ENCODE measurements at places on chromosomes 12 and 14.

GRCh38 chr14:20989787-20990600 lies at the start of gene METTL17:
TSS of gene METTL17 (plus strand) at chr14:20989980. CDS start at chr14:20990003, 23 bp downstream.
- DNase-seq: peak; percentile 85

DNA sequence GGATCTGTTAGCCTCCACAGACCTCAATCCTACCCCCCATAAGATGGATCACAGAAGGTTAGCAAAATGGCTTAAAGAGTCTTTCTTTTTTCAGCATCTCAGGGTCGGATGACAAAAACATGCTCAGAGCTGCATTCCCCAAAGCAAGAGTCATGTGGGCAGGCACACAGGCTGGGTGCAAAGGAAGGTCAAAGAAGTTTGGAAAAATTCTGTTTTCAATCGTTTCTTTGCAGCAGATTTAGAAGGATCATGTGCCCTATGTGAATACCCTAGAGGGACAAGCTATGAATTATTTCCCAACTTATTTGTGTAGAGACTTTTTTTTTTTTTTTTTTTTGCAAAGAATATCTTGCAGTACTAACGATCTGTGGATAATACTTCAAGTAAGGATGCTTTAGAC lies 845.4 kb downstream of the VRK1 start:
- DNase-seq: no peak

- no peak for DNase-seq
Measured at GRCh38 chr12:131383291-131383690, 327.6 kb upstream of the SFSWAP start.

DNA sequence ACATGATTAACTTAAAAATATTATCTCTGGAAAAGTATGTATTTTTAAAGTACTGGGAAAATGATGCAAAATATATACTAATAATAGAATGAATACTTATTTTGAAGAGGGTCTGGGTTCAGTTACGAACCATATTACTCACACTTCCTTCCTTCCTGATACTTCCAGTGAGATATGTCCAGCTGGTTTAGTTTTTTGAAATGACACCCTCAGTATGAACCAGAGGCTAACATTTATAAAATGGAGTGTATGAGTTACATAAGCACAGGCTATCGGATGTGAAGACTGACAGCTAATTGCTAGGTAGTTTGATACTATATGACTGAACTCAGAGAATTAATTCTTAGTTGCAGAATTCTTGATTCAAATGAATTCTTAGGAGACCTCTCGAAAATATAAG lies 122.9 kb downstream of the OTOGL start:
- DNase-seq: no peak

GRCh38 chr12:96212456-96213375 lies 18.5 kb downstream of the ELK3 start:
- no peak for DNase-seq

DNA sequence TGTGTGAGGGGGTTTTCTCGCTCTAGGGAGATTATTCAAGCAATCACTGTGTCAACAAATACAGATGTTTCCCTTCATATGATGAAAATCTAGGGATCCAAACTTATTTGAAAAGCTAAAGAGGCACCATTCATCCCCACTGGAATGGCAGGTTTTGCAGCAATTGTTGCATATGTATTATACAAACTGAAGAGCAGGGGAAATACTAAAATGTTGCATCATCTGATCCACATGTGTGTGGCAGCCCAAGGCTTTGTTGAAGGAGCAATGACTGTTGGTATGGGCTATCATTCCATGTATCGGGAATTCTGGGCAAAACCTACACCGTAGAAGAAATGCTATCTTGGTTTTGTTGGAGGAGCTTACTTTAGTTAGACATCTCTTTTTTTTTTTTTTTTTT lies 4.1 kb upstream of the PRPF40B start:
- no peak for DNase-seq

DNA sequence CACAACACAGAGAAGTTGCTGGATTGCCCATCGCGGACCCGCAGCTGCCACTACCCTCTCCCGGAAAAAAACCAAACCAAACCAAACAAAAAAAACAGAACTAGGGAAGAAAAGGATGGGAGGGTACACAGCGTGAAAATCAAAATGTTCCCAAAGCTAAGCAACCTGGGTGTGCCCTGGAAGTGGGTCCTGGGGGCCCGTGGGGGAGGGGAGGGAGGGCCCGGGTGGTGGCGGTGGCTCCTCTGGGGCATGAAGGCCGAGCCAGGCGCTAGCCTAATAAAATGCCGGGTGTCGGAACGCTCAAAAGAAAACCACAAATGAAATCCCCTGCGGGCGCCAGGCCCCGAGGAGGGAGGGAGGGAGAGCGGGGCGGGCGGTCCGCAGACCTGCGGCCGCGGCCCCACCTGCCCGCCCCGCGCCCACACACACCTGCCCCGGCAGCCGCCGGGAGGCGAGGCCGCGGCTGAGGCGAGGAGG lies 787 bp downstream of the HECTD4 start:
- DNase-seq: no peak

GRCh38 chr12:94571556-94571955 lies 78.8 kb downstream of the TMCC3 start:
- no peak for DNase-seq

- DNase-seq: no peak
Measured at GRCh38 chr14:64208981-64209380, 85.2 kb downstream of the ESR2 start.

DNA sequence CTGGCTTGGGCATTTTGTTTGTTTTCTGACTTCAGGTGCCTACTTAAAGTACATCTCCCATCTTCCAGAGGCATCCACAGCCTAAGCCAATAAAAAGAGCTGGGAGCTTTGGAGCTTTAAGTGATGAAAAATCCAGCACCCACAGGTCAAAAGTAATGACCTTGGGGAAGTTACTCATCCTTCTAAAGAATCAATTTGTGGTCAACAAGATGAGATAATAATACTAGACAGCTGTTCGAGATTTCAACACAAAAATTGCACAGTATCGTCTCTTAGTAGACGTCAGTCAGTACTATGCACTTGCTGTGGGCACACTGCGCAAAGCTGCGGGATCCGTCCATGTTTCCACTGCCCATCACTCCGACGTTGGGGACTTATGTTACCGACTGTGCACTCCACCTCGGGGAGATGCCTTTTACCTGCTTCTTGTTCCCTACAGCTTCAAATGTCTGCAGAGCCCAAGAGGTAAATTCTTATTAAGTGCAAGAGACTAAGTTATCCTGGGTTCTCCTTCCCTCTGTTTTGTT lies 1.3 kb downstream of the ST8SIA1 start:
- no peak for DNase-seq

DNA sequence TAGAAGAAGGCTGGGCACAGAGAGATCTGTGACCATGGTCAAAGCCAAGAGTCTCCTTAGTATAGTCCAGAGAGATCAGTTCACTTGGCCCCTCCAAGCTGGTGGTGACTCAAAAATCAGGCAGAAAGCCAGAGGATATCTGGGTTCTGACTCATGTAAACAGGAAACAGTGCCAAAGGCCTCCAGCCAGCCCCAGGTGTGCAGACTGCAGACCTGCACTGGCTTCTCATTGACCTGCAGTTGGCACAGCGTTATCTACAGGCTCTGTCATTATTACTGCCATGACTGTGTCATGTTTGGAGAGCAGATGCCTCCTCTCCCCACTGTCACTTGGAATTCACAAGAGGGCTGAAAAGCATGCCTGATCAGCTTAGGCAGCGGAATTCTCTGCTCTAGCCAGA lies 295.7 kb upstream of the PRKD1 start:
- DNase-seq: no peak

DNA sequence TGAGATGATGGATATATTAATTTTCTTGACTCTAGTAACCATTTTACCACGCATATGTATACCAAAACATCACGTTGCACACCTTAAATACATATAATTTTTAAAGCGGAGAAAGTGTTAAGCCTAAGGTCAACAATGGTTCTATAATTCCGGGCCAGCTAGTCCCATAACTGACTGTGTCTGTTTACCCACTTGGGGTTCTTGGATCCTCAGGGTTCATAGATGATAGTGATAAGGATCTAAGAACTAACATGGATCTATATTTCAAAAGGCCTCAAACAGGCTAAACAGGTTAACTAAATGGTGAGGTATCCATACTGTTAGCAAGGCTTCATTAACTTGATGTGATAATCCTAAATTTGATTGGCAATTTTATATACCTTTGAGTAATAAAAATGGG lies 9.8 kb downstream of the SLC38A1 start:
- DNase-seq: no peak

GRCh38 chr12:130347588-130347987 lies 9.9 kb downstream of the PIWIL1 start:
- no peak for DNase-seq

GRCh38 chr14:50340963-50341362 lies 28.8 kb downstream of the DMAC2L start:
- no peak for DNase-seq

DNA sequence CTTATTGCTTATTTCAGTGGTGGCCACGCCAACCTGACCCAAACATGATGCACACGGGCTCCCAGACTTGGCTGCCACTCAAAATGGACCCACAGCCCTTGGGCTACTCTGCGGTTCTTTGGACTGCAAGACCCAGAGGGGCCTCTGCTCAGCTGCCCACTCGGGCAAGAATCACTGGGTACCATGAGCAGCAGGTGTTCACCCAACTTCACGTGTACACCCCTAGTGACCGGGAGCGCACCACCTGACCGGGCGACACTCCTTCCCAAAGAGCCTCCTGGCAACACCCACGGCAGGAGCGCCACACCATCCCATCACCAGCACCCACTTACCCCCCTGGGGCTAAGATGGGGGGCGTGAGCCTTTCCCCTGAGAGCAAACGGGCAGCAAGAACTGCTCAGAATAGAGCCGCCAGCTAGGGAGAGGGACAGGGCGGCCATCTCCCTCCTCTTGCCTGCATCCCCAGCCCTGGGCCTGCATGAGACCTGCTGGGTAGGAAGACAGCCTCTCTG lies 32.0 kb downstream of the CCNK start:
- DNase-seq: no peak

DNA sequence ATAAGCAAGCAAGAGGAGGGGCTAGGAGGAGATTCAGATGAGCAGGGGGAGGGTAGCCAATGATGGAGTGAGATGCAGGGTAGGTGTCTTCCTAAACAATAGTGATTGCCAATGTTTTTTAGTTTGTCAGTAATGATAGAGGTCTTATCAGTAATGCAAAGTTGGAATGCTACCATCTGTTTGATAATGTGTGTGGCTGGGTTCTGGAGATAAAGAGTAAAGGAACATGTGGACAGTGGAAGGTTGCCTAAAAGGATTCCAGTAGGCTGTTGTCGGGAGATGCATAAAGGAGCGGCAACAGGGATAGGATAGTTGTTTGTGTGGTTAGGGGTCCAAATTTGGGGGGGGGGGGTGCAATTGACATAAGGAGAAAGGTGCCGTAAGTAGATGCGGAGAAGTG lies 52.5 kb downstream of the TESPA1 start:
- no peak for DNase-seq

DNA sequence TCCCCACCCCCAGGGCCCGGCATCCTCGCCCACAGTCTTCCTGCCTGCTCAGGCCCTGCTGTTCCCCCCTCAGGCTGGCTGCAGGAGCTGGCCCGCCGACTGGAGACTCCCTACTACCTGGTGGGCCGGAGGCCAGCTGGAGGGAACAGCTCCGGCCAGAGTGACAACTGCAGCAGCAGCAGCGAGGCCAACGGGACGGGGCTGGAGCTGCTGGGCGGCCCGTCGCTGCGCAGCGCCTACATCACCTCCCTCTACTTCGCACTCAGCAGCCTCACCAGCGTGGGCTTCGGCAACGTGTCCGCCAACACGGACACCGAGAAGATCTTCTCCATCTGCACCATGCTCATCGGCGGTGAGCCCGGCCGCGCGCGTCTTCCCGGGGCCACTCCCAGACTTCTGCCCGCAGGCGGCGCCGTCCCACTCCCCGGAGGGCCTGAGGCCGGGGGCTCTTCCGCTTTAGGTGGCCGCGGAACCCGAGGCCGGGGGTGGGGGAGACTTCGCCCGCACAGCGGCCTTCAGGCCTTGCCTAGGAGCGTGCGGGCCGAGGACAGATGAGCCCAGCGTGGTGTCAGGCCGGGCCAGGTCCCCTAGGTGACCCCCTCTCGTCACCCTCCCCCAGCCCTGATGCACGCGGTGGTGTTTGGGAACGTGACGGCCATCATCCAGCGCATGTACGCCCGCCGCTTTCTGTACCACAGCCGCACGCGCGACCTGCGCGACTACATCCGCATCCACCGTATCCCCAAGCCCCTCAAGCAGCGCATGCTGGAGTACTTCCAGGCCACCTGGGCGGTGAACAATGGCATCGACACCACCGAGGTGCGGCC lies 10.2 kb downstream of the KCNH3 start:
- DNase-seq: no peak

DNA sequence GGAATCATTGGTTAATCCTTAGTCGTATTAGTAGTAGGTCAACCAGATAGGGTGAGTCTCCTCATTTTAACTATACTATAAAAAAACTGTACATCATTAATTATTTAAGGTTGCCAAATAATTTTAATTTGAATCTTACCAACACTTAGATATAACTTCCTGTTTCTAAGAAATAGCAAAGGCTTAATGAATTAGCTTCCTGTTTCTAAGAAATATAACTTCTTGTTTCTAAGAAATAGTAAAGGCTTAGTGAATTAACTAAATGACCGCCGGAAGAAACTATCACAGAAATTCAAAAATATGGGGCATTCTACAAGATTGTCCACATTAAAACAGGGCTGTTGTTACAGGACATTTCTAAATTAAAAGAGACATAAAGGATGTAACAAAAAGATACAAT lies 392.9 kb upstream of the FOXG1 start:
- no peak for DNase-seq

GRCh38 chr12:63410197-63410596 lies 258.1 kb downstream of the DPY19L2 start:
- DNase-seq: no peak

- no peak for DNase-seq
Measured at GRCh38 chr14:77268989-77269600, 1.9 kb downstream of the NGB start.

DNA sequence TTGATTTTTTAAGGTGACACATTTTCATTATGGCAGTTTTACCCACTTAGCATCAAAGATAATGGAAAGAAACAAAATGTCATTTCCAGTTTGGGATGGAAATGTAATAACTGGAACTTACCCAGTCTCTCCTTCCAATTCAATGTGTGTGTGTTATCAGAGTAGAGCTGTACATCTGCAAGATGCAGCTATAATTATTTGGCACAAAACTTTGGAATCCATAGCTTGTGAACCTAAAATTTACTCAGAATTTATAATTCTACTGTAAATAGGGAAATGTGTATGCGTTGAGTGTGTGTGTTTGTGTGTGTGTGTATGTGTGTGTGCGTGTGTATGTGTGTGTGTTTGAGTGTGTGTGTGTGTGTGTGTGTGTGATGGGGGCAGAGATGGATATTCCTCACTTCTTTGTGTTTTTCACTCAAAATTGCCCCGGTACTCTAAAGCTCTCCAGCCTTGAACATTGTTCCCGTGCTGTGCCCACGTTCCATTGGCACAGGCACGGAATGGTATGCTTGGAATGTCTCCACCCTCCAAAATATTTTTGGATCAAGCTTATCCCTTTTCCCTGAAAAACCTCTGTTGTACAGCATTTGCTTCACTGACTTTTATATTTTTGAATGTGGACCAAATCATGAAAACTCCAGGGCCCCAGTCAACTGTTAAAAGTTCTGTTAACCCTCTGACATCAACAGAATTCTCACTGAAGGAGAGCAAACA lies 150.2 kb upstream of the BMP4 start:
- DNase-seq: no peak

- DNase-seq: no peak
Measured at GRCh38 chr14:101814934-101815333, 53.4 kb downstream of the PPP2R5C start.

GRCh38 chr12:102652645-102653313 lies 172.4 kb upstream of the IGF1 start:
- DNase-seq: no peak
